Left lobe of liver (tissue), 2 donors: ENCODE measurements at places on chromosomes 2 and 18. TPM values are rescaled to one million over a fixed set of nuclear protein-coding genes. Genes with fewer than 3 reads are reported as not detected.

The STPG4 gene
- total RNA-seq: not detected

The IL36G gene
- total RNA-seq: 0.20 TPM

The SULT1C2 gene
- total RNA-seq: 1.9 TPM

DNA sequence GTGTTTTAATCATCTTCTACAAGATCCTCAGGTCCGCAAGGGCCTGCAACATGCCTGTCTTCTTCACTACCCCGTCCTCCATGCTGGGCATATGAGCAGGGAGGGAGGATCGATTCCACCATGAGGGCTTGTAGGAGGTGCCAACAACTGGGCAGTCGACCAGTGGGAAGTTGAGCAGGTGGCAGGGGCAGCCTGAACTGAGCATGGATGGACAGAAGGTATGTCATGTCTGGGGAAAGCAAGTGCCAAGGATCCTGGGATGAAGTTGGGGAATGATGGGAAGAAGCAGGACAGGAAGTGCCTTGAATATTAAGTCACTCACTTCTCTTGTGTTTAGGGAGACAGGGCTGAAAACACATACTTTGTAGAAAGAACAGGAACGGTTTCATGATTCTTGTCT, 44.7 kb downstream of the CTIF start:
- DNase-seq: no peak

- no peak for DNase-seq
Observed at GRCh38 chr2:78861546-78861945, 164.0 kb upstream of the REG3G start.

The CYTIP gene
- total RNA-seq: 1.1 TPM

- no peak for DNase-seq
Observed at GRCh38 chr18:25495606-25496005, 143.6 kb upstream of the ZNF521 start.

DNA sequence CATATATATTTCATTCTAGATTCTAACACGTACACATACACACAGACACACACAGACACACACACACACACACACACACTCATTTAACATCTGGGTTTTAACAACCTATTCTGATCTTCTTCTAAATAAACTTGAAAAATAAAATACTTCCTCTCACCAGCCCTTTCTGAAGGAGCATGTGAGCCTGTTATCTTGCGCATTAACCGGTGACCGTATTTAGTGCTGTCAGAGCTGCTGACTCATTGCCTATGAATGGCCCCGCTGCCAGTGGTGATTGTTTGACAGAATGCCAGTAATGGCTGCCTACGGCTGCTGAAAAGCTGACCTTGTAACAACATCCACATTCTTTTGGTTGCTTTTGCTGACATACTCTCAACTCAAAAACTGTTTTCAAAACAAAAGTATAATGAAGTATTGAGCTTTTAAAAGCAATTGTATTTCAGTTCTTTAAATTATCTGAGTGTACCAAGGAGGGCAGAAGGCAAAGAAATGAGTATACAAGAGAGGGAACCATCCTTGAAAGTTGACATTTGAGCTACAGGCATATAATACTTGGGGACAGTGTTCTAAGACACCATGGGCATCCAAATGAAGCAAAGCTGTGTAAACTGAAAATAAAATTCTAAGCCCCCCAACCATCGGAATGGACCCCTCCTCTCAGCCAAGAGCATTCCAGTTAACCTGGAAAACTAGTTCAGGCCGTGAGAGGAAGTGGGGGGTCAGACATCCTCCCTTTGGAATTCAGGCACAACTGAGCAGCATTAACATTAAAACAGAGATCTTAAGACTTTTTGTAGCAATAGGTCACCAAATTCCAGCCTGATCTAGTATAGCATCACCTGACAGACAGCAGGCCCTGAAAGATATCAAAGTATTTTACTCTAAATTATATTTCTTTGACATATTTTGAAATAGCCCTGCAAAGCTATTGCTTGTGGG, 50.2 kb upstream of the DTNA start:
- peak; percentile 65 for DNase-seq

GRCh38 chr2:82124629-82125028, 1820.1 kb upstream of the LRRTM1 start:
- DNase-seq: no peak

- DNase-seq: no peak
Observed at GRCh38 chr2:179594268-179595112, 266.9 kb downstream of the ZNF385B start.

The LINC00305 gene
- total RNA-seq: not detected

The CLHC1 gene
- 3.5 TPM for total RNA-seq

The NCK2 gene
- total RNA-seq: 6.3 TPM

The KCNJ3 gene
- 0.78 TPM for total RNA-seq

DNA sequence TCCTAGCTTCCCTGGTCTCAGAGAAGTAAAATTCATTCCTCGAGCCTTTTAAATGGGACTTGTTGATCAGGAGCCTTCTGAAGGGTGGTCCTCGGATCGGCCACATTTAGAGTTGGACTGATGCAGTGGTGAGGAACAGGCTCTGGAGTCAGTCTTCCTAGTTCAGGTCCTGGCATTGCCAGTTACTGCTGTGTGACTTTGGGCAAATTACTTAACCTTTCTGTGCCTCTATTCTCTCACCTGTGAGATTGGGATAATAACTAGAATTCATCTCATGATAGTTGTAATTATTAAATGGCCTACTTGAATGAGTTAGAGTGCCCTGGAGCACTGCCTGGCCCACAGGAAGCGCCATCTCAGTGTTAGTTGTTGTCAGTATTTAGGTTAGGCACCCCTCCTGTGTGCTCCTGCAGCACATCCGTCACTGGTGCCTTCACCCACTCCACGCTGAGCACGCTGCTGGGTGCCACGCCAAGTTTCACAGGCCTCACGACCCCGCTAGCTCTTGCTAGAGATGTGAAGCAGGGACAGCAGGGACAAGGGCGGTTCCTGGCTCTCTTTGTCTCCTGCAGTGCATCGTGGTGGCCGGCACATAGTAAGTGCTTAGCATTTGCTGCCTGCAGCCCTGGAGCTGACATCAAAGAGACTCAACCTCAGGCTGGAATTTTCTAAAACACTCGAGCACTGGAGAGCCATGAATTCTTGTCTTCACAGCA, 122.9 kb downstream of the FAM210A start:
- peak; percentile 41 for DNase-seq

GRCh38 chr2:5690718-5691220, 1.4 kb upstream of the SOX11 start:
- no peak for DNase-seq

The CNTNAP5 gene
- not detected for total RNA-seq

GRCh38 chr2:127498386-127498785, 27.9 kb downstream of the IWS1 start:
- no peak for DNase-seq
